Skeletal muscle cell (primary cell): ENCODE measurements at places on chromosomes 11 and 22.

- DNase-seq: no peak
Measured at GRCh38 chr11:96112192-96113128, 188.6 kb upstream of the MTMR2 start.

- no peak for DNase-seq
Measured at GRCh38 chr11:45984192-45984591, 61.7 kb downstream of the LARGE2 start.

DNA sequence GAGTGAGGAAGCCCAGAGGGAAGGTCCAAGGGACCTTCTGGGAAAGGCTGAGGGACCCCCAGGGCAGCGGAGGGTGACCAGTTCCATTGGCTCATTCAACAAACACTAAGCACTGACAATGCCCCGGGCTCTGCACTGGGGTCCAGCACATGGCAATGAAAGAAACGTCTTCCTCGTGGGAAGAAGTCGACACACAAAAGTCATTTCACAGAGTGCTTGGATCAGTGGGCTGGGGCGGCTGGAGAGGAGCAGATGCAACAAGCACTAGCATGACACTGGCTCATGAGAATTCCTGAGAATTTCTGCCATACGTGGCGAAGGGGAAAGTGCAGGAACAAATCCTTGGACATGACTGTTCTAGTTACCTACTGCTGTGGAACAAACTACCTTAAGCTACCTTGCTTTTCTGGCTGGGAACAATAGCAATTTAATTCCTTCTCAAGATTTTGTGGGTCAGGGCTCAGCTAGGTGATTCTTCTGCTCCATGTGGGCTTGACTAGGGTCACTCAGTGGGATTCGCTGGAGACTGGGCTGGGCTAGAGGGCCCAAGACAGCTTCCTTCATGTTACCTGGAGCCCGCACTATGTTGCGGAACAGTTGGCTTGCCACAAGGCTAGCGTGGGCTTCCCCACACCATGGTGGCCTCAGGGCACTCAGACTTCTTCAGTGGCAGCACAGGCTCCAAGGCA, 6.9 kb upstream of the STIP1 start:
- DNase-seq: no peak

DNA sequence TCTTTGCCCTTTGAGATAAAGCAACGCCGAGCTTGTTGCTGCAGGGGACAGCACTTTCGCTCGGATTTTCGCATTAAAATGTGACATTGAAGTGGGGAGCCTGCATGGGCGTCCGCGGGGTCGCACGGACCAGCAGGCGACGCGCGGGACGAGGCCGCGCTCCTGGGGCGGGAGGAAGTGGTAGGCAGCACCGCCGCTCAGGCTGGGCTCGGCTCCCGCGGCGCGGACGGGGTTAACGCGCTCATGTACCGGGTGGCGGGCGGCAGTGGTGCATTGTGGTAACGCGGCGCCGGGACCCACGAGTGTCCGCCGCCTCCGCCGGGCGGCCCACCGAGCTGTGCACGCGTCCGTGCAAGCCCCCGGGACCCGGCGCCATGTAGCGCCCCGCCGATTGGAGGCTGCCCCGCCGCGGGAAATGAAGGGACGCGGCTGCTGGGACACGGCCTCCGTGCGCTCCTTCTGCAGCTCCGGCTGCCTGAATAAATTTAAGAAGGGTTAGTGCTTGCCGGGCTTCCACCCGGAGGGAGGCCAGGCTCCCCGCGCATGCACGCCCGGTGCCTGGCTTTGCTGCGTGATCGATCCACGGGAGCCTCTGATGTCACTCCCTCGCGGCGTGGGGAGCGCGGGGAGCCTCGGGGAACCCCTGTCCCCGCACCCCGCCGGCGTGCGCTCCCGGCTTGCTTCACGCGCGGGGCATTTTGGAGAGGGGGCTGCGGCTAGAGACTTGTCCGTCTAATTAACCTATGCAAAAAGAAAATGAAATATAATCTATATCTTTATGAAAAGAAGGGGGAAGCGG, 127.7 kb downstream of the OSBP2 start:
- no peak for DNase-seq

DNA sequence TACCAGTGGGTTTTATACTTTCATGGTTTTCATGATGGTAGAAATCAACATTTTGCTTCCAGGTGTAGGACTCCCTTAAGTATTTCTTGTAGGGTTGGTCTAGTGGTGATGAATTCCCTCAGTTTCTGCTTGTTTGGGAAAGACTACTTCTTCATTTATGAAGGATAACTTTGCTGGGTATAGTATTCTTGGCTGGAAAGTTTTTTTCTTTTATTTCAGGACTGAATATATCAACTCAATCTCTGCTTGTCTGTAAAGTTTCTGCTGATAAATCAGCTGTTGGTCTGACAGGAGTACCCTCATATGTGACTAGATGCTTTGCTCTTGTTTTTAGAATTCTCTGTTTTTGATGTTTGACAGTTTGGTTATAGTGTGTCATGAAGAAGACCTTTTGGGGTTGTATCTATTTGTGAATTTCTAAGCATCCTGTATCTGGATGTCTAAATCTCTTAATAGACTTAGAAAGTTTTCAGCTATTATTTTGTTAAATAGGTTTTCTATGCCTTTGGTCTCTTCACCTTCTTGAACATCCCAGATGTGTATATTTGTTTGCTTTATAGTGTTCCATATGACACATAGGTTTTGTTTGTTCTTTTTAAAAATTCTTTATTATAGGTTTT, 95.9 kb downstream of the ENTHD1 start:
- no peak for DNase-seq

DNA sequence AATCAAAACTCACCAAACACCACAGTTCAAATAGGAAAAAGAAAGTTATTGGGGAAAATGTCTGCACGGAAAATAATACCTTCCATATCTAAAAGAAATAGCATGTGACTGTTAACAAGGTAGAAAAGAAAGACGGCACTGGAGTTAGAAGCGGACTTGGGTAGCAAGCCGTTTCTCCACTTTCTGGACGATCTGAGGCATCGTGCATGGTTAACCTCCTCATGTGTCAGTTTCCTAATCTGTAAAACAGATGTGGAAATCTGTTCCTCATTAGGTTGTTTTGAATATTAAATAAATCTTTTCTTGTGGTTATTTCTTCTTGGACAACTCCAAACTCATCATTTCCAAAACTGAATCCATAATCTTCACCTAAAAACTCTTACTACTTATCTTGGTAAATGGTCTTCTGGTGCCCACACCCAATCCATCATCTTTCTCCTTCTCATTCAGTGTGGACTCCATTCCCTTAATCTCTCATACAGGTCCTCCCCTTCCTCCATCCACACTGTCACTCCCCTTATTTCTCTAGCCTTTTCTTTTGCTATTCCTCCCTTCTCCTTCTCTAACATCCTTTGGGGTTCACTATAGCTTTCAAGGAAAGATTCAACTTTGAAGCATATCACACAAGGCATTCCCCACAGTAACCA, 53.5 kb downstream of the VSIG10L2 start:
- DNase-seq: no peak

- no peak for DNase-seq
Measured at GRCh38 chr11:69306821-69307220, 12.9 kb downstream of the MYEOV start.

DNA sequence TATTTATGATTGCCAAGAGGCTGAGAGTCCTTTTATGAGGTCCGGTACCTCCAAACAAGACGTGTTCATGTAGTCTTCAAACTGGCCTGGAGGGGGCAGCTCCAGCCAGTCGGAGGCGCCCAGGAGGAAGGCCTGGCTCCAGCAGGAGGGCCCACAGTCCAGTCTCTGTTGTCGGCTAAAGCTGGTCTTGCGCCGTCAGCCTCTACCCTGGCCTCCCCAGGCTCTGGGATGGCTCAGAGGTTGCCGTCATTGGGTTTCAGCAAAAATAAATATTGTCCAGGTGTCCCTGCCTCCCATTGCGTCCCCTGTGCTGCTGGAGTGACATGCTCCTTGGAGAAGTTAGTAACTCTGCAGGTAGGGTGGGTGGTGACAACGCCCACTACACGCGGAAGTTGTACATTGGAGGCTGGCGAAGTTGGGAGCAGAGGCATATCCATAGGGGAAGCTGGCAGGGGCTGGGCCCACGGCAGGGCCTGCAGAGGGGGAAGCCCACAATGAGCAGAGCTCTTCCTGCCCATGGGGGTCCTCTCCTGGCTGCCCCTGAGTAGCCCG, 1.0 kb upstream of the SLC25A1 start:
- DNase-seq: peak; percentile 60

- DNase-seq: no peak
Measured at GRCh38 chr11:104340590-104340989, 176.6 kb upstream of the PDGFD start.

GRCh38 chr11:60855726-60856633, at the start of gene PTGDR2:
TSS of gene PTGDR2 (minus strand) at chr11:60855950. CDS start at chr11:60853722, 2,228 bp downstream.
- no peak for DNase-seq

GRCh38 chr11:86120807-86121206, 51.9 kb upstream of the PICALM start:
- no peak for DNase-seq

- DNase-seq: no peak
Measured at GRCh38 chr11:80204021-80204420, 763.2 kb upstream of the TENM4 start.

DNA sequence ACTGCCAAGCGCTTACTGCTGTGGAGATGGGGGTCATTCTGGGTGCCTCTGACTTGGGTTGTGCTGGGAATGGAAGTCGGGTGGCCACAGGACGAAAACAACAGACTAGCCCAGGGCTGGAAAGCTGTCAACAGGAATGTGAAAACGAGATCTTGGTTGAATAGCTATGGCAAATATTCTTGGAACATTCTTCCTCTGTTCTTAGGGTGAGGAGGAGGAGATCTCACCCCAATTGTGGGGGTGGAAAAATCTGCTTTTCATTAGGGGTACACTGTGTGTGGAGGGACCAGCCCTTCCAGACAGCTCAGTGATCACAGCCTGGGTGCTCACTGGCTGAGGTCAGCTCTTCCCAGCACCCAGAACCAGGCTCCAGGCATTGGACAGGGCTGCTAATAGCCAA, 52.0 kb upstream of the PRSS23 start:
- DNase-seq: no peak

DNA sequence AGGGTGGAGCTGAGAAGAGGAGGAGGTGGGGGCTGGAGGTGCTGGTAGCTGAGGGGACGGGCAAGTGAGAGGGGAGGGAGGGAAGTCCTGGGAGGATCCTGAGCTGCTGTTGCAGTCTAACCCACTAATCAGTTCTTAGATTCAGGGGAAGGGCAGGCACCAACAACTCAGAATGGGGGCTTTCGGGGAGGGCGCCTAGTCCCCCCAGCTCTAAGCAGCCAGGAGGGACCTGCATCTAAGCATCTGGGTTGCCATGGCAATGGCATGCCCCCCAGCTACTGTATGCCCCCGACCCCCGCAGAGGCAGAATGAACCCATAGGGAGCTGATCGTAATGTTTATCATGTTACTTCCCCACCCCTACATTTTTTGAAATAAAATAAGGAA, 24.4 kb downstream of the FADS3 start:
- DNase-seq: no peak

GRCh38 chr11:46914910-46915309, 3.4 kb downstream of the LRP4 start:
- no peak for DNase-seq

- DNase-seq: no peak
Measured at GRCh38 chr22:35089139-35089538, 23.2 kb downstream of the ISX start.
